ENCODE measurements at places on chromosomes 4 and X. TPM values are rescaled to one million over a fixed set of nuclear protein-coding genes. Genes with fewer than 3 reads are reported as not detected.

ARHGAP4 gene
- 14.9 TPM for total RNA-seq

ANKRD17 gene
- total RNA-seq: 99.9 TPM

PDE5A gene
- 50.1 TPM for total RNA-seq

MSANTD1 gene
- 2.3 TPM for total RNA-seq

ARHGAP36 gene
- 56.6 TPM for total RNA-seq

THAP6 gene
- 20.5 TPM for total RNA-seq

PGAM4 gene
- total RNA-seq: not detected

PABPC4L gene
- 3.9 TPM for total RNA-seq

KCNIP4 gene
- total RNA-seq: 74.2 TPM

SYP gene
- 83.5 TPM for total RNA-seq

CFI gene
- total RNA-seq: 36.7 TPM

TRO gene
- total RNA-seq: 99.2 TPM

IL3RA gene
- 9.3 TPM for total RNA-seq

MAGEA4 gene
- total RNA-seq: not detected

- DNase-seq: no peak
Observed at GRCh38 chrX:40098264-40099054, 701 bp upstream of the BCOR start.

DNA sequence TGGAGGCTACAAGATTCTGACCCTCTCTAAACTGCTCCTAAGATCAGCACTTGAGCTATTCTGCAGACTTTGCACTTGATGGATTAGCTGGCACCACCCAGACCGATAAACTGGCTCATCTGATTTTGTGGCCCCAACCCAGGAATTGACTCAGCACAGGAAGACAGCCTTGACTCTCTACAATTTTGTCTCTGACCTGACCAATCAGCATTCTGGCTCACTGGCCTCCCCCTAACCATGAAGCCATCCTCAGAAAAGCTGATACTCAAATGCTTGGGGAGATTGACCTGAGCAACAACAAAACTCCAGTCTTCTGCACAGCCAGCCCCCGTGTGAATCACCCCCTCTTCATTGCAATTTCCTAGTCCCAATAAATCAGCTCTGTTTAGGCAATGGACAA lies 195.4 kb upstream of the PPP1R2C start:
- no peak for DNase-seq

GRCh38 chrX:112642349-112642748 lies 37.4 kb downstream of the LHFPL1 start:
- DNase-seq: peak; percentile 54

DNA sequence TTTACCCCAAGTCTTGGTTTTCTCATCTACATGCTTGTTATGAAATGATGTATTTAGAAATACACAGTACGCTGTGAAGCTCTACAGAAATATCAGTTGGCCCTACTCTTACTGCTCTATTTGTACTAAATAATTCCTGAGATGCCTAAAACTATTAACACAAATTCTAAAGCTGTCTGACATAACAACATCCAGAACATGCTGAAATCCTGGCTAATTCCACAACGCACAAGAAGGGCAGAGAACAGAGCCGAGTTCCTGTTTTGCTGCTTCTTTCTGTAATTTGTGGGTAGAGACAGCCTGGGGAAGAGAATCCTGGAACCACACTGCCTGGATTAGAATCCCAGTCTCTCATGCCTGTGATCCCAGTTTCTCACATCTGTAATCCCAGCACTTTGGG lies 59.0 kb downstream of the ZNF827 start:
- no peak for DNase-seq

GRCh38 chrX:120308959-120309872 lies 2.0 kb downstream of the TMEM255A start:
- no peak for DNase-seq

- DNase-seq: no peak
Observed at GRCh38 chr4:81571105-81571504, 99.4 kb upstream of the RASGEF1B start.

GRCh38 chr4:146508229-146508939 lies 13.4 kb downstream of the SLC10A7 start:
- no peak for DNase-seq

DNA sequence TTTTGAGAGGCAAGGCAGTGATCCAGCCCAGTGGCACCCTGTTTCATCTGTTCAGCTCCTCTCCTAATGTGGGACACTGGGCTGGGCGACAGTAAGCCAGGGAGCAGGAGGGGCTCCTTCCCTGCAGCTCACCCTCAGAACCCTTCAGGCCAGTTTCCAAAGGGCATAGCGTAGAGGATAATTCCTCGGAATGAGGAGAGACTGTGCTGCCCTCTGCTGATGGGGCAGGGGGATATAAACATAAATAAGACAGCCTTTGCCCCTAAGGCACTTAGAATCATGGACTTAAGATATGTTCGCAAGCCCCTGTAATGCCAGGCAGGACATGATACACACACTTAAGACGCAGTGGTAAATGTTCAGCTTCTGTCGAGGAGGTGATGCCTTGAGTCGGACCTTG lies 27.9 kb upstream of the ZNF185 start:
- DNase-seq: no peak

GRCh38 chr4:17595471-17596005 lies 18.5 kb downstream of the LAP3 start:
- no peak for DNase-seq

GRCh38 chrX:132501606-132502005 lies 12.8 kb upstream of the MBNL3 start:
- no peak for DNase-seq

GRCh38 chrX:39465906-39466305 lies 631.9 kb downstream of the BCOR start:
- DNase-seq: no peak

- DNase-seq: no peak
Observed at GRCh38 chr4:54716478-54717065, 58.8 kb downstream of the KIT start.

DNA sequence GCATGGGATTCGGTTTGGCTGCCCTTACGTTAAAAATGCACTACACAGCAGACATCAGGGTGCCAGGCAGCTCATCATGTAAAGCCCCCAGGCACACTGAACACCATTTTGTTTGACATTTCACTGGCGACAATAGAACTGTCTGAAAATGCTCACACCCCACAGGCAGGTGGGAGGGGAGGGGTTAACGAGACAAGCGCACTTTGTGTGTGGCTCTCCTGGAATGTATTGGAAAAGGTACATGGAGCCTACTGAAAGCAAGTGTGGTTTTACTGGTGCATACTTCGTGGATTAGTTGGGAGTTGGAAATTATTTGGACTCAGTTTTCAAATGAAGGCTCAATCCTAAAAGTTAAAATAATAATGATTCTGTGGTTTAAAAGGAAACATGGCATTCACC lies 31.6 kb upstream of the PPARGC1A start:
- DNase-seq: no peak

- DNase-seq: no peak
Observed at GRCh38 chr4:138334346-138335016, 92.3 kb upstream of the SLC7A11 start.

- no peak for DNase-seq
Observed at GRCh38 chrX:31384471-31384870, 312.6 kb upstream of the FTHL17 start.

DNA sequence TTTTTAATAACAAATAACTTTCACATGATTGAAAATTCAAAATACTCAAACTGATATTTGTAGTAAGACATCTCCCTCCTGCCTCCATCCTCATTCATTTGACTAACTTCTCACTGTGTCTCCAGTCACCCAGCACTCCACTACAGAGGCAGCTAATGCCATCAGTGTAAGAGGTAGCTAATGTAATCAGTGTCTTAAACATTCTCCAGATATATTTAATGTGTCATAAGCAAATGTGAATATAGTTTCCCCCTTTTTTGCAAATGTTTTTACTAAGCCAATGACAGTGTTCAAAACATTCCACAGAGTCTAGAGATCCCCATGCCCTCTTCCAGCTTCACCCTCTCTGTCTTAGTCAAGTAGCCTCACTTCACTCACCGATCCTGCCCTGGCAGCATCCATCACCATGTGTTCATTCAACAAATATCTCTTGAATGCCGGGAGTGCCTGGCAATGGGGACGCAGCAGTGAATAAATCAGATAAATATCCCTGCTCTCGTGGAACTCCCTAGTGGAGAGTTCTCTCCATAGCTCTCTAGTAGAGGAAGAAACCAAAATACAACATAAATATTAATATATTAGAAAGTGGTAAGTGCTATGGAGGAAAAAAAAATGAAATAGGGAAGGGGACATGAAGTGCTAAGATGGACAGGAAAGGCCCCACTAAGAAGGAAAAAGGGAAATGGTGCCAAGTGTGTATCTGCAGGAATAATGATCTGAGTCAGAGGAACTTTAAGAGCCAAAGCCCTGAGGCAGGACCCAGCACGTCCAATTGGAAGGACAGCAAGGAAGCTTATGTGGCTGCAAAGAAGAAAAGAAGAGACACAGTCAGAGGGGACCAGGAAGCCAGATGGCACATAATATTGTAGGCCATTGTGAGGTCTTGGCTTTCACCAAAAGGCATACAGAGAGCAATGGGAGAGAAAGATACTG lies 18.7 kb downstream of the SCFD2 start:
- DNase-seq: peak; percentile 14

DNA sequence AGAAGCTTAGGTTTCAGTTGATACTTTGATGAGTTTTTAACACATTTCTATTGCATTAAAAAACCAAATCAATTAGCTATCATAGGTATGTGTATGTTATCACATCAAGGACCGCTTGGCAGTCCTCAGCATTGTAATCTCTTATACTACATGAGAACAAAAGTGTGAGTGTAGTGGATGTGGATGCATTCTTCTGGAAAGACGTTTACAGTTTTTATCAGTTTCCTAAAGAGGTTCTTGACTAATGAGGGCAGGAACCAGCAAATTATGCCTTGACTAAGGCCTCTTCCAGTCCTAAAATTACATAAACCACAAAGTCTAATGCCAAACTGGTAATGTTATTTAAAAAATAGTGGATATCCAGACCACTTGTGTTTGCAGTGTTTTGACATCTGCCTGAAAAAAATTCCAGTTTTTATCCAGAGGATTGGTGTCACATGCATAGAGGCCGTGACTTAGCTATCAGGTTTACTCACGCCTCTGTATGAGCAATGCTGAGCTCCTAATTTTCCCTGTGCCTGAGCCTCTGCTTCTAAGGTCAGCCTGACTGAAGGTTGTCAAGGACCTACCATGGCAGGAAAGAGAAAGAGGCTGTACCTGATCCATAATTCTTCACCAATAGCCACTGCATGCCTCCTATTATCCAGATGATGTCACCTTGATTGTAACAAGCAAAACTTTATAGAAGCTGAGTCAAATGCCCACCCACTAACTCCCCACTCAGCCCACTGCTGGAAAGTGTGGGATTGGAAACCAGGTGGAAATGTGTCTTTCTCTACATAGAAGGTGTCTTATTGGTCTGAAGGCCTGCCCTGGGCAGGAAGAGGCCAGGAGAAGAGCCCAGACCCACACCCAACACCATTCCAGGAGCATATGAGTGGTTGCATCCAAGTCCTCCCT lies 68.7 kb downstream of the ENPP6 start:
- no peak for DNase-seq

GRCh38 chr4:138869165-138869564 lies 146.4 kb upstream of the NOCT start:
- no peak for DNase-seq

- no peak for DNase-seq
Observed at GRCh38 chrX:152658302-152658701, 20.6 kb downstream of the GABRQ start.

- peak; percentile 41 for DNase-seq
Observed at GRCh38 chr4:100848841-100849240, 331.0 kb upstream of the EMCN start.

GRCh38 chr4:185833055-185833598 lies 21.1 kb upstream of the SORBS2 start:
- no peak for DNase-seq

DNA sequence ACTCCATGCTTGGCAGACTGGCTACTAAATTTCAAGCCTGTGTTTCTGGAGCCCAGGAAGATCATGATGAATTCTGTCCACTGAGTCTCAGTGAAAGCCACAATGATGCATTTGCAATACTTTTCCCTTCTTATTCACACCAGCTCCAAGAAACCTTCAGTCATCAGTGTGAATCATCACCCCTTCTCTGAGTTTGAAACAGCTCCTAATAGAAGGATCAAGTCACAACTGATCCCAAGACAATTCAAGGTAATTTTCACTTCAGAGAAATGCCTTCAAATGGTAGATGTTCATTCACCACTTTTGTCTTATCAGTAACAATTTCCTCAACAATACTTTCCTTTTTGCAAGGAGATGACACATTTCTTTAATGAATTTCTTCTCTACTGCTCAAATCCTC lies 257.4 kb downstream of the NLGN4X start:
- DNase-seq: no peak

- DNase-seq: no peak
Observed at GRCh38 chrX:120769576-120770341, 105.9 kb downstream of the CT47B1 start.

GRCh38 chr4:1882850-1883271 lies 11.7 kb downstream of the NSD2 start:
- no peak for DNase-seq

GRCh38 chr4:184807797-184808712 lies 17.7 kb downstream of the ACSL1 start:
- DNase-seq: peak; percentile 64

DNA sequence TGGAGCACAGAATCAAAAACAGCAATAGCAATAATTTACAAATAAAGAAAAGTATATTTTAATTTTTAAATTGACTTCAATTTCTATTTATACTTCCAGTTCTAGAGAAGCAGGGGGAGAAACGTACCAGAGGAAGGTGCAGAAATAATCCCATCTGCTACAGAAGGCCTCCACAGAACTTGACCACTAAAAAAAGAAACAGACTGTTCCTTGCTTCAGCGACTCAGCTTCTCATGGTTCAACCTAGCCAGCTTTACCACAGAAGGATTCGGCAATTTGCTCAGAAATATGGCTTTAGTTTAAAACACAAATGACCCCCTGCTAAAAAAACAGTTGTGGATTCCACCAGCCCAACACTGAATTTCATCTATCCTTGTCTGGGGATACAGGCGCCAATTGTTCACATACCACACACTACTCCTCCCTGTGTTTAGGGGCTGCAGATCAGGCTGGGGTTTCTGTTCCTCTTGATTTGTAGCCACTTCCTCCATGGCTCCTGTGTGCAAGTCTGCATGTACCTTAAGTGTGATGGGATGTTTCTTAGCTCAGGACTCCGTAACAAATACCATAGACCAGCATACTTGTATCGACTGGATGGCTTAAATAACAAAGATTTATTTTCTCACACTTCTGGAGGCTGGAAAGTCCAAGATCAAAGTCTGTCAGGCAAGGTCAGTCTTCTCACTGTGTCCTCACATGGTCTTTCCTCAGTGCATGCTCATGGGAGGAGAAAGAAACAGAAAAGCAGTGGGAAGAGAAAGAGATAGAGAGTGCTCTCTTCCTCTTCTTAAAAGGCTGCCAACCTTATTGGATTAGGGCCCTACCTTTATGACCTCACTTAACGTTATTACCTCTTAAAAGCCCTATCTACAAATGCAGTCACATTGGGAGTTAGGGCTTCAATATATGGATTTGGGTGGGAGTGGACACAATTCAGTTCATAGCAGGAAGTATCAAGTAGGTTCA lies 79.1 kb downstream of the AMOT start:
- DNase-seq: no peak

DNA sequence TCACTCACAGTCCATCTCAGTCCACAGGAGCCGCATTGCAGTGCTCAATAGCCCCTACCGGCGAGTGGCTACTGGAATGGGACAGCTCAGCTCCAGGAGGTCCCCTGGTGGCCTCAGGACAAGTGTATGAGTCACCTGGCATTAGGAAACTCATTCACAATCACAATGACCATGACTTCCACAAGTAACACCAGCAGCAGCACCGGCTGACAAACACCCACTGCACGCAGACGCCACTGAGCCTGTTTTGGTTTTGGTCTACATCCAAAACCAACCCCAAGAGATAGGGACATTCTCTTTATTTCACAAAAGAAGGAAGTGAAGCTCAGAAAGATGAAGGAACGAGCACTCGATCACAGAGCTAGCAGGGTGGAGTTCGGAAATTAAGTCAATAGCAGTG lies 8.1 kb downstream of the JAKMIP1 start:
- DNase-seq: no peak
